ENCODE measurements at places on chromosomes 2 and 18.
A peak's percentile ranks its signal among the peaks of the same experiment; 100 is the strongest.

DNA sequence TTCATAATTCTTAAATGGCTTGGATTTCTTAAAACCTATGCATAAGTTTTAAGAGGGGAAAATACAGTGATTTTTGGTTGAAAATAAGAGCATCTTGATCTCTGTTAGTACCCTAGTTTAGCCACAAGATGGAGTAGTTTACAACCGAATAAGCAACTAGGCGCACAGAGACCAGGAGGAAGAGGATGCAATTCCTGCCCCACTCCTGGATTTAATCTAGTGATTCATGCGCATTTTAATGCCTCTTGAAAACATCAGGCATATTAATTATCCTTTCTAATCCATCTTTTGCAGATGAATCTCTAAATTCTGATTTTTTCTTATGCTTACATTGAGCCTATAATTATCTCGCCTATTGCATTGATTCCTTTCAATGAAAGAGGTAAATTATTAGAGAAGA, 76.7 kb downstream of the MRPS9 start:
- DNase-seq: no peak

- DNase-seq: no peak
Measured at GRCh38 chr18:57915865-57916582, 112.9 kb upstream of the ATP8B1 start.

- no peak for DNase-seq
Measured at GRCh38 chr2:160275656-160276055, 75.6 kb upstream of the ITGB6 start.

- DNase-seq: no peak
Measured at GRCh38 chr2:446303-446874, 158.5 kb upstream of the ALKAL2 start.

GRCh38 chr2:138724729-138725459, 55.3 kb downstream of the NXPH2 start:
- no peak for DNase-seq

DNA sequence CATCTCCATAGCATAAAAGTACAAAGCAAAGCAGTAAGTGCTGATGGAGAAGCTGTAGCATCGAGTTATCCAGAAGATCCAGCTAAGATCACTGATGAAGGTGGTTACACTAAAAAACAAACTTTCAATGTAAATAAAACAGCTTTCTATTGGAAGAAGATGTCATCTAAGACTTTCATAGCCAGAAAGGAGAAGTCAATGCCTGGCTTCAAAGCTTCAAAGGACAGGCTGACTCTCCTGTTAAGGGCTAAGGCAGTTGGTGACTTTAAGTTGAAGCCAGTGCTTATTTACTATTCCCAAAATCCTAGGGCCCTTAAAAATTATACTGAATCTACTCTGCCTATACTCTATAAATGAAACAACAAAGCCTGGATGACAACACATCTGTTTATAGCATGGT, 44.0 kb downstream of the METTL8 start:
- no peak for DNase-seq

- DNase-seq: no peak
Measured at GRCh38 chr18:48740851-48741485, 202.1 kb downstream of the CTIF start.

GRCh38 chr2:128692895-128693742, 374.5 kb upstream of the HS6ST1 start:
- DNase-seq: no peak

DNA sequence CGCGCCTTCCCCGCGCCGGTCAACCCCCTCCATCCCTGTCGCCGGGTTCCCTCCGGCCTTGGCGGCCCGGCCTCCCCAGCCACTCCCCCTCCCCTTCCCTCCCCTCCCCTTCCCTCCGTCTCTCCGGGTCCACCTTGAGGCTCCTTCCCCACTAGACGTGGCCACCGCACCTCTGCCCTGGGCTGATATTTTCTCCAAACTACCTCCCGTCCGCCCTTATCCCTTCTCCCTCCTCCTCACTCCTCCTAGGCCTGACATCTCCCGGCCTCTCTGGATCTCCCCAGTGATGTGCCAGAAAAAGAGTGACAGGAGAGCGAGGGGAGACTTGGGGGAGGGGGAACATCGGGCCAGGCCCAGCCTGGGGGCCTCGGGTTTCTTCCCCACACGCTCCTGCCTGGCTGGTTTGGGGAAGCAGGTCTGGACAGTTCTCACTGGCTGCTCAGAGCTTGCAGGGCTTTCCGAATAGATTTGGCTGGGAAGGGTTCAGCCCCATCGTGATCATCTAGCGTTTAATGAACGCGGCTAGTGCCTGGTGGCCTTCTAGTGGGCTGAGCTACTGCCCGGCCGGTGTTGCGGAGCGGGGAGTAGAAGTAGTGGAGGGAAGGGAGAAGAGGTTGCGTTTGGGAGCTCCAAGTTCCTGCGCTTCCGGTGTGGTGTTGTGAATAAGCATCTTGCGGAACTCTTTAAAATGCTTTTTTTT, 641 bp downstream of the MAPRE3 start:
- DNase-seq: no peak

GRCh38 chr2:186862869-186863709, 14.1 kb upstream of the ZSWIM2 start:
- DNase-seq: no peak

- DNase-seq: no peak
Measured at GRCh38 chr18:48475635-48476549, 62.9 kb upstream of the CTIF start.

DNA sequence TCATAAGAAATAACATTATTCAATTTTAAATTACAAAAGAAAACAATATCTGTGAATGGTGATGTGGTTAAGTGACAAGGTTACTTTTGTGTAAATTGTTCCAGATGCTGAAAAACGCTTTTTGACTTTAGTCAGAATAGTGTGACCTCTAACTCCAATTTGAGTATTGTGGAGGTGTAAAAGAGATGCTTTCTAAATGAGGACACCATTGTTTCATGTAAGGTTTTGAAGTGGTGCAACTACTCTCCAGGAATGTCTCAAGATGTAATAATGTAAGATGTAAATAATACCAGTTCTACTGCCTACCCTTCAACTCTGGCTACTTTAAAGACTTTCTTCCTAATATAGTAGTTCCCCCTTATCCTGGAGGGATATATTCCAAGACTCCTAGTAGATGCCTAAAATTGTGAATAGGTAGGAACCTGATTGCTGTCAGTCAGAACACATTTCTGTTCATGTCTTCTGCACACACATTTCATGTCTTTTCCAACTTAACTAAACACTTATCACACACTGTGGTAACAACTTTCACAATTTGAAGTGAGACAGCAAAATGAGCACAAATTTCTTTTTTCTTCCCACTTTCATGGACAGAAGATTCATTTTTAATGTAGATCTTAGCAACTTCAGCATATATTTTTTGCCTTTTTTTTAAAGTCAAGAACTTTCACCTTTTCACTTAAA, 39.1 kb upstream of the PPP1R1C start:
- DNase-seq: no peak

DNA sequence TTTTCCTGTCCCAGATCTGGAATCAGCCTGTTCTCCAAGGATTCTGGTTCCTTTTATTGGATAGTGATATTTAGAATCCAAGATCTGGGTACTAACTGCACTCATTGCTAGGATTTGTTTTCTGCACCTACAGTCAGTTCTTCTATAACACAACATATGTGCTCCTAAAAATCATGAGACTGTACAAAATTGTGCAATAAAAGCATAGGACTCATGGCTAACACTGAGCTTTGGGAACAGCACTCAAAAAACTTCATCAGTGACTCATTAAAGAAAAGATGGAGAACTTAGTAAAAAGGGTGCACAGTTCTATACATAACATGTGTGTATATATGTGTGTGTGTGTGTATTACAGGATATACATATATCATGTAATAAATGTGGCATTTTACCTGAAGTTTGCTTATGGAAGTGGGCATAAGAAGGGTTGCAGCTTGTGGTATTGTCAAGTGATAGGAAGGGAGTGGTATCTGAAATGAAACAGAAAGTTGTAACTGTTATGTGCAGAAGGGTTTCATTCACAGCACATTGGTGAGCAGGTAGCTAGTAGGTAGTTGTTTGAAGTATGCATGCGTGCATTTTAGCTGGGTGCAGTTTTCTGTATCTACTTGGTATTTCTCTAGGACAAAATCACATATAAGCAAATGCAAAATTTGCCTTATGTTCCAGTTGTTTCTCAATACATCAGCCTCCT, 5.9 kb upstream of the SCYGR2 start:
- DNase-seq: no peak

- DNase-seq: peak; percentile 28
Measured at GRCh38 chr2:143128681-143129580, at the start of gene ARHGAP15. Gene ARHGAP15, plus strand, starts transcription at chr2:143129419.
